HFFc6 (cell line): ENCODE measurements at places on chromosomes 16 and 17.

- DNase-seq = no peak
- H3K27ac ChIP-seq = no peak overlapping the region
- H3K4me3 ChIP-seq = no peak overlapping the region
- peaks cover 35% of the 10 kb centered on the region for H3K4me1 ChIP-seq
- H3K36me3 ChIP-seq = peaks cover 6% of the 10 kb centered on the region
- H3K27me3 ChIP-seq = no peaks in the 10 kb centered on the region; the same call in 1 of the 2 replicates
Measured at GRCh38 chr16:75457485-75458021, 6.9 kb downstream of the TMEM170A start.

DNA sequence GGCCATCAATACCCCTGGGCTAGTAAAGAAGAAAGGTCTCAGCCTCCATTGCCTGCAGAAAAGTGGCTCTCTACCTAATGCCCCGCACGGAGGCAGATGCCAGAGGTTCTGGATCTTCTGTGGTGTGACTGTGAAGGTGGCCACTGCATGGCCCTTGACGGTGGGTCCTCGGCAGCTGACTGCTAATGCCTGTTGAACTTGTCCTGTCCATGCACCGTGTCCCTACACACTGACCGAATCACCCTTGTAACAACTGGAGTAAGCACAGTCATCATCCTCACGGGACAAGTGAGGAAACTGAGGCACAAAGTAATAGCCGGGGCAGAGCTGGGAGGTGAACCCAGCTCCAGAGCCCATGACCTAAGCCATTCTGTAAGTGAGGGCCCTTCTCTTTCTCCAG, 48.8 kb downstream of the MYH11 start:
- no peak for DNase-seq
- no peaks in the 10 kb centered on the region for H3K36me3 ChIP-seq
- no peak overlapping the region for H3K4me3 ChIP-seq
- H3K4me1 ChIP-seq = peaks cover 19% of the 10 kb centered on the region
- no peak overlapping the region for H3K27ac ChIP-seq

- H3K4me1 ChIP-seq = peaks cover 61% of the 10 kb centered on the region
- no peak for DNase-seq
- peaks cover 12% of the 10 kb centered on the region; the same call in 1 of the 2 replicates for H3K36me3 ChIP-seq
- H3K27ac ChIP-seq = no peak overlapping the region
Measured at GRCh38 chr17:72123530-72124437, 3.0 kb downstream of the SOX9 start.

- H3K36me3 ChIP-seq = peaks cover 28% of the 10 kb centered on the region
- DNase-seq = no peak
- H3K27ac ChIP-seq = no peak overlapping the region
Measured at GRCh38 chr16:89550421-89551007, 10.0 kb upstream of the RPL13 start.
